ENCODE measurements at places on chromosomes 3 and 15. TPM values are rescaled to one million over a fixed set of nuclear protein-coding genes. Genes with fewer than 3 reads are reported as not detected.

Gene TICRR
- total RNA-seq, result 0.16 TPM

DNA sequence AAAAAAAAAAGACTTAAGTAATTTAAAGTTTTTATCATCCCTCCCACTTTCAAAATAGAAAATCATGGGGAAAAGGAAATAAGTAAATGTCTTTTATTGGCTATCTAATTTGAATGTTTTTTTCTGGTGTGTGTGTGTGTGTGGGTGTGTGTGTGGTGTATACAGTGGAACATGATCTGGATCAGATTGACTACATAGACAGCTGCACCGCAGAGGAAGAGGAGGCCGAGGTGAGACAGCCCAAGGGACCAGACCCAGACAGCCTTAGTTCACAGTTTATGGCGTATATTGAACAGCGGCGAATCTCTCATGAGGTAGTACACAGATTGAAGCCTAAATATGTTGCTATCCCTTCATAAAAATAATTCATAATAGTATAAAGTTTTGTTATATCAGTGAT lies 44.5 kb downstream of the LRCH3 start:
- DNase-seq, result no peak

DNA sequence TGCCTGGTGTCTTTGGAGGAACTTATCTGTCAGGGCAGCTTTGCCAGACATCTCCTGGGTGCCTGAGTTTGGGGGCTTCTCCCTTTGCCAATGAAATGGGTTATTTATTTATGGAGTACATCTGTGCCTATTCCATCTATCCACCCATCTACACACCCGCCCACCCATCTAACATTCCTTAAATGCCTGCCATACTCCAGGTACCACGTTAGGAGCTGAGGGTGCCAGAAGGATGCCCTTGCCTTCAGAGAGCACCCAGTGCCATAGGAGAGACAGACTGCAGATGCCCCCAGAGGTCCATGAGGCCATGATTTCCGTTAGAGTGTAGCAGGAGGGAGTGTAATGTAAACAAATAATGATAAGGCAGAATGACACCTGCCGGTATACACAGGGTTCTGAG lies 21.8 kb upstream of the KIF23 start:
- DNase-seq, result no peak

Gene CCDC13
- total RNA-seq, result 2.9 TPM

Gene TM4SF4
- not detected for total RNA-seq

DNA sequence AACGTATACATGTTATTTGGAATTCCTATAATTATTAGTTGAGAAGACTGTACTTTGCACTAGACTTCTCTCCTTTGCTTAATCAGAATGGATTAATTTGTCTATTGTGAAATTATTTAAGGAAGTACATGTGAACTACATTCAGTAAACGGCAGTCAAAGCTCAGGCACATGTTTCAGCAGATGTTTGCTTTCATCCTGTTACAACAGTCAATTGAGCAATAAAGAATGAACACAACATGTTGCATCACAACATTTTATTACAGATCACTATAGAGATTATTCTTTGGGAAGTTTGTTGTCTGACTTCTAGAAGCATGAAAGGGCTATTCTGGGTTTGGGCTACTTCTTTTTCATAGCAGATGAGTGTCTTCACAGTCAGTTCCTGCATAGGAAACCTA lies 39.2 kb downstream of the RAB27A start:
- DNase-seq, result no peak

DNA sequence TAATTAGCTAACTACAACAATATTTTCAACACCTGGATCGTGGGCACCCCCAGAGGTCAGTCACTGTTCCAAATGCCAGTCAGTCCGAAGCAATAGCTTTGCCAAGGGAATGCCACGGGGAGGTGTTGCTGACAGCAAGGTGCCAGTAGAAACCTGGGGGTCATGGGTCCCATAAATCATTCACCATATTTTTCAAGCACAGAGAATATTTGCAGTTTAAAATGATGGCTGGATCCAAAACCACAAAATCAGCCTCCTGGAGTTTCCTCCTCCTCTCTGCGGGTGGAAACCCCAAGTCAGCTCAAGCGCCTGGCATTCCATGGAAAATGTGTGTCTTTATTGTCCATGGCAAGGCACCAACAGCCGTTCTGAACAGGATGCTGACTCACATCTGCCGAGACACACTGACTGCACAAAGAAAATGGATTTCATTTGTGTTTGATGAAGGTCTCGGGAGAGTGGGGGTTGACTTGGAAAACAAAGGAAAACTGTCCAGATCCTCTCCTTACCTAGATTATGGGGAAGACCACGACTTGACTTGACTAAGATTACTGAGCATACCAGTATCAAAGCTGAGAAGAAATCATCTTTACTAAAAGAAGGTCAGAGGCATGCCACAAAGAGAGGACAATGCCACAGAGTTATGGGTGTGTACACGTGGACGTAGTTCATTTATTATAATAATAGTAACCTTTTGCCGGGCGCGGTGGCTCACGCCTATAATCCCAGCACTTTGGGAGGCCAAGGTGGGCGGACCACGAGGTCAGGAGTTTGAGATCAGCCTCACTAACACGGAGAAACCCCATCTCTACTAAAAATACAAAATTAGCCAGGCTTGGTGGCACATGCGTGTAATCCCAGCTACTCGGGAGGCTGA lies 26.4 kb downstream of the ANXA2 start:
- DNase-seq, result peak; percentile 79

DNA sequence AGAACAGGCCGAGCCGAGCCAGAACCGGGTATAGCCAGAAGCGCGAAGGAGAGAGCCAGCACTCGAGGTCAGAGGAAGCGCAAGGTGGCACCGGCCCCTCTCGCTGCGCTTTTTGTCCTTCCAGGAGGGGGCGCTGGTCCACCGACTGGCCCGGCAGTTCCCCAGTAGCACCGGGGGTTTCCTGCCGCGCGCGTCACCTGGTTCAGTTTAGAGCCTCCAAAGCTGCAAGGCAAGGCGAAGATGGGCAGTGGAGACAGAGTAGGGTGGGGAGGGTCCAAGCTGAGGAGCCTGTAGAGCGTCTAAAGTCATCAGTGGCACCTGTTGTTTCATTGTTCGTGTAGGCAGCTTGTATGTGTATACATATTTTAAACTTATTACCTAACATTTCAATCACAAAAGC lies 7.6 kb upstream of the NR2E3 start:
- no peak for DNase-seq

DNA sequence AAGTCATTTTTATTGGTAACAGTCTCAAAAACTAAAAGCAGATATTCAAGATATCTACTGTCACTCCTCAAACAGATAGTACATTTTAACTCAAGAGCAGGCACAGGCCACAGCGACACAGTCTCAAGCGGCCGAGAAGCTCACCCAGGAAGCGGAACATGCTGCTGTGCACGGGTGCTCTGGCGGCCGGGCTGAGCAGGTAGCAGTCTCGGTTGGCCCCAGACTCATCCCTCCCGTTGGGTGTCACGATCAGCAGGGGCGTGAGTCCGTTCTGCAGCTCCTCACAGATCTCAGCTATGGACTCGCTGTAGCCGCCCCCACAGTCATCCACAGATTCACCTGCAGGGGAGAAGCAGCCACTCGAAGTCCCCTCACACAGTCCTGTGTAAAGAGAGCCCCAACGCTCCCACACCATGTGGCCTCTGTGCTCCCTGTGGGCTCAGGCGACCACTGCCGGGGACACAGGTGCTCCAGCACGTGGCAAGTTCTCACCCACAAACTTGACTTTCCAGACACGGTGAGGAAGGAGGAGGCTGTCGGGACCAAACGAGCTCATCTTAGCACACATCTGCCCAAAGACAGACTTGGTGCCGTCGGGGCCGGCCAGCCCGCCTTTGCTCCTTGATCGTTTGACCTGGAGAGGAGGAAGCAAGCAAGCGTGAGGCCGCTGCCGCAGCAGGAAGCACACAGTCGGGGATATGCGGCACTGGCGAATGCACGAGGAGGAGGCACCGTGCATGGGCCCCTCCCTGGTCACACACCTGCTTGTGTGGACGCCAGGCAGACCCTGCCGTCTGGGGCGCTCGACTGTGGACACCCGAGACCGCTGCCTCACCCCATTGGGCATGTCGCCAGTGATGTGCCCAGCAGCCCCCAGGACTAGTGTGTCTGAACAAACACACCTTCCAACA lies 17.7 kb upstream of the OCA2 start:
- no peak for DNase-seq

- DNase-seq, result no peak
Measured at GRCh38 chr3:194865615-194866014, 179.9 kb downstream of the FAM43A start.

DNA sequence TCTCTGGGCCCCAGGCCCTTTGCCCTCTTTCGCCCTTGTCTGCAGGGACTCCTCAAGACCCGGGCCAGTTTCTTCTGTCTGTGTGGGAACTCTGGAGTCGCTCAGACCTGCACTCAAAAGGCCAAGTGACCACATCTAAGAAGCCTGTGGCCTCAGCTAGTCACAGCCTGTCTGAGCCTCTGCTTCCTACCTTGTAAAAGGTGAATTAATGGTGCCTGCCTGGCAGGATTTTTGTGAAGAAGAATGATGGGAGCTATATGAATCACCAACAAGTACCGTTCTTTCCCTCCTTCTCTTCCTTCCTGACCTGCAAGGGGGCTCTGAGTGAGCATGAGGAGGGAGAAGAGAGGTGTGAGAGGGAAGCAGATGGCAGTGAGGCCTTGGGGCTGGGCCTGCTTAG lies 7.5 kb downstream of the PLIN1 start:
- no peak for DNase-seq

- no peak for DNase-seq
Measured at GRCh38 chr3:156274791-156275190, 154.4 kb downstream of the KCNAB1 start.

Gene MASP1
- 1.3 TPM for total RNA-seq

- DNase-seq, result no peak
Measured at GRCh38 chr3:115402651-115403050, 220.7 kb upstream of the GAP43 start.

DNA sequence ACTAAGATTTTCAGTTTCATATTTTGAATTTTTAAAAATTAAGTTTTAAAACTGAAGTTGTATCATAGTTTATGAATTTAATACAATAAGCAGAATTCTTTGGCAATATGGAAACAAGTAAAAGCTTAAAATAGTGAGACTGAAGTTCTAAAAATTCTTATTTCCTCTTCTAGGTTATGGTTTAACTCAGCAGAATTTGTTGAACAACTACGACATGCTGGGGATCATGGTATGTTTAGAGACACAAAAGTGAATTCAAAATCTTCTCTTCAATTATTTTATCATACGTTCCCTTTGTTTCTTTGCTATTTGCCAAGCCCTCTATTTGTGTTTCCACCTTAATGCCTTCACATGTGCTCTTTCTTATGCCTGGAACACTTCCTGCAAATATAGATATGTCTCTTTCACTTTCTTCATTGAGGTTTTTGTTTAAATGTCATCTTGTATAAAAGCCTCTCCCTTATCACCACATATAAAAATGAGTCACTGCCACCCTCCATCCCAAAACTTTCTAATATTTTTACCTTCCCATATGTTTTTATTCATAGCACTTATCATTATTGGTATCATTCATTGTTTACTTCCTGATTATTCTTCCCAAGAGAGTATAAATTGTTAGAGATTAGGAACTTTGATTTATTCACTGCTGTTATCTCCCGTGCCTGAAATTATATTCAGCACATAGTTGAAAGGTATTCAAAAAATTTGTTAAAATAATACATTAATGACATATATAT lies 6.4 kb downstream of the SUCNR1 start:
- DNase-seq, result no peak

DNA sequence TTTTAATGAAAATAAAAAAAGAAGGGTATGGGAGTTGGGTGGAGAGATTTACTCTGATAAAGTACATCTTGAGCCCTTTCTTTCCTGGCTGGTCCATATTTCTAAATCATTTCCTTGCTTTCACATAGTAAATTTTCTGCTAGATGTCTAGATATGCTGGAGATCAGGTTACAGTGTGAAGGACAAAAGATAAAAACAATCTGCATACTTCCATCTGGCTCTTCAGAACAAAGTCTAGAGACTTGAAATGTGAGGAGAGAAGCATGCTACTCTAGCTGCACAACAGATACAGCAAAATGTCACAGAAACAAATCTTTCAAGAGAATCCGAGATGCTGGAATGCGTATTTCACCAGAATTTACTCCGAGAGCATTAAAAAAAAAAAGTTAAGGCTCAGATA lies 42.2 kb downstream of the FOXP1 start:
- DNase-seq, result no peak

- DNase-seq, result no peak
Measured at GRCh38 chr3:175118382-175118941, 259.3 kb downstream of the NAALADL2 start.

Gene ALDH1L1
- total RNA-seq, result 10.8 TPM

DNA sequence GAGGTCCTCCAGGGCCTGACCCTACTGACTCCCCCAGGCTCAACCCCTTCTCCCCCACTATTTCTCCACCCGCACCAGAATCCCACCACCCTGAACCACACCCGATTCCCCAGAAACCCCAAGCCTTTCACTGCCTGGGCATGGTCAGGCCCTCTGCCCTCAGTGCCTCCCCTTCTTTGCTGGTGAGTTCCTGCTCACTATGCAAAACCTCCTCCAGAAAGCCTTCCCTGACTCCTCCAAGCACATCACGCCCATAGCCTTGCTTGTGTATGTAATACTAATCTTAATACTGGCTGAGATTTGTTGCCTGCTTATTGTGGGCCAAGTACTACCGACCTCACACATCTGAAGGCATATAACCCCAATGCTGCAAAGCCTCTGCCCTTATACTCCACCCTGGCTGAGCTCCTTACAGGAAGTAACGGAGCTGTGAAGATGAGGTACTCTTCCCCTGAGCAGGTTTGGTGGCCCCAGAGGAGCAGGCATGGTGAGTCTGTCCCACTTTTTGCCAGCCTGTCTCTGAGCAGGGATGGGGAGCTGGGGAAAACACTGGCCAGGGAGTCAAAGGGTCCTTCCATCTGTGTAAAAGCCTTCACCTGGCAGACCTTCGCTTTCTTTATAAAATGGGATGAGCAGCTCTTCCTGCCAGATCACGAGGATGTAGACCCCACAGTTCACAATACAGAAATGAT lies 9.5 kb downstream of the RAB6B start:
- DNase-seq, result no peak

- no peak for DNase-seq
Measured at GRCh38 chr15:55194256-55194655, 2.5 kb downstream of the RSL24D1 start.

Gene MRPL46
- 19.0 TPM for total RNA-seq

Gene CD86
- total RNA-seq, result 12.6 TPM

Gene PPM1L
- 136 TPM for total RNA-seq

- no peak for DNase-seq
Measured at GRCh38 chr3:149163066-149163465, 33.6 kb downstream of the HPS3 start.

- DNase-seq, result no peak
Measured at GRCh38 chr3:22117091-22117490, 366.1 kb upstream of the ZNF385D start.

Gene ACAN
- under 0.01 TPM for total RNA-seq

- DNase-seq, result no peak
Measured at GRCh38 chr3:72247126-72247525, 462.2 kb upstream of the PROK2 start.

Gene CCR2
- total RNA-seq, result 1.3 TPM

GRCh38 chr3:145902166-145902565 lies 258.8 kb downstream of the PLOD2 start:
- no peak for DNase-seq

Measured in breast epithelium (tissue), 4 donors.